ENCODE measurements at places on chromosomes 5 and 9.

GRCh38 chr9:130518943-130519799, 60.2 kb upstream of the FUBP3 start:
- DNase-seq = peak; percentile 69

GRCh38 chr9:100581661-100582060, 3.8 kb downstream of the CAVIN4 start:
- DNase-seq = no peak

GRCh38 chr9:113992994-113993393, 85.1 kb downstream of the AMBP start:
- no peak for DNase-seq

- peak; percentile 97 for DNase-seq
These were observed 56.7 kb downstream of the AOPEP start for GRCh38 chr9:94783102-94783682.

DNA sequence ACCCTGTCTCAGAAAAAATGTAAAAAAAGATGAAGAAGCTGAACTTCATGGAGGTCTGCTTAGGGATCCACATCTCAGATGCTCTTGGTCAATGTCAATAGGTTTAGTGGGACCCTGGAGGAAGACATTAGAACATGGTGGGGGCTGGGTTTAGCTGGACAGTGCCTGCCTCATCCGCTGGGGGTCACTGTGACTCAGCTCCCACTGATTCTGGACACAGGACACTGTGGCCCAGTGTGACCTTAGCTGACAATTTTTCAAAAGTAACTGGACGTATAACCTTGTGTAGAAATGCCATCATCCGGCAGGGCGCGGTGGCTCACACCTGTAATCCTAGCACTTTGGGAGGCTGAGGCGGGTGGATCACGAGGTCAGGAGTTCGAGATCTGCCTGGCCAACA, 7.3 kb upstream of the HNRNPAB start:
- peak; percentile 13 for DNase-seq

DNA sequence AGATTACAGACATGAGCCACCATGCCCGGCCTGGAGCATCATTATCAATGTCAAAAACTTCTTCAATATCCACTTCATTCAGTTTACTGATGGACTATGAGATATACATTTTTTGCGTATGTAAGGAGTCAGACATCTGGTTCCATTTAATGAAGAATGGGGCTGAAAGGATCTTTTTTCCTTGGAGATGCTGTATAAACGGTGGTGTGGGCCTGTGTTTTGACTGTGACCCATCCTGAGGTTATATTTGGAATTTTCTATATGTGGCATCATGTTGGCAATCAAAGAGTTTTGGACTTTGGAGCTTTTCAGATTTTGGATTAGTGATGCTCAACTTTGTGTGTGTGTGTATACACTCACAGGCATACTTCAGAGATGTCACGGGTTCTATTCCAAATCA, 85.7 kb upstream of the FBXL17 start:
- no peak for DNase-seq

- no peak for DNase-seq
These were observed 26.7 kb downstream of the GARNL3 start for GRCh38 chr9:127291246-127291778.

DNA sequence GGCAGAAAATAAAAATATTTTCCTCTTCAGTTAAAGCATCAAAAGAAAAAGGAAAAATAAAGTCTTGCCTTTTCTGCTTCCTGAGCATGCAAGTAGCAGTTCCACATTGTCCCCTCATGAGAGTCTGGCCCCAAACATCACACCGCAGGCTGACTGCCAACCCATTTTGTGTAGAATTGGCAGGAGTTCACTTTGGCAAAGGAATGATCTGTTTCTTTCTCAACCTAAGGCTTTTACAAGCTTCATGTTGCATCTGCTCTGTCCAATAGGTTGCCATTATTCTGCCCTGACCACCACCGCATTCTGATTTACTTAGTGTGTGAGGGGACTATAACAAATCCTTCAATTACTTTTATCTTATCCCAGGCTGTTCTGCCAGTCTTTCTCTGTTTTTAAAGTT, 249.5 kb downstream of the ISL1 start:
- DNase-seq = peak; percentile 82

DNA sequence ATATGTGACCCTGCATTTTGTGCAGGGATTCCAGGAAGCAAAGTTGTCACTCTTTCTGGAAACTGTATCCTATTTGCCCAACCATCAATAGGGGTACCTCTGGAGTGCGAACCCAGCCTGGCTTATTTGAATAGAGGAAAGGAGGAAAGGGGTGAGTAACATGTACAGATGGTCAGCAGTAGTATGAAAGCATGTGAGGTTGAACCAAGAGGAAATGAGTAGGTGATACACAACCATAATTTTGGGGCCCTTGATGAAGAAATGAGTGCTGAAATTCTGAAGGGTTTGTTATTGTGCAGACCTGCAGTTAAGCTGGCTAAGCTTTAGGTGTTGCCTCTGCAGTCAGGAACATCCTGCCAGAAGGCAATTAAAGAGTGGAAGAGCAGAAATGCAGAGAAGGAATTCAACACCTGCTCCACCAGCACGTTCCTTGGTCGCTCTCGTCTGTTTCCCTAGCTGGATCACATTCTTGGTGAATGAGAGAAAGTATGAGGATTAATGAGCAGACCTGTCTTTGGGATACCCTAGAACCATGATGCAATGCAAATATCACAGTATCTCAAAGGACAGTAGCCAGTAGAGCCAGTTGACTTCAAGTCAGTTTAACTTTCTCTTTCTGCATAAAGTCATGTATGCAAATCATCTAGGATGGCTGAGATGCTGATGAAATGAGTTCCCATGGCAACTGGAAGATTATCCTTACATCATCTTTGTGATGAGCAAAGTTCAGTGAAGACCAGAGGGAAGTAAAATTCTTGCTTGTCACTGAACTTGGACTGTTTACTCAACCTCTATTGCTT, 13.2 kb upstream of the IL12B start:
- no peak for DNase-seq

- DNase-seq = no peak
These were observed 183.9 kb upstream of the ZNF618 start for GRCh38 chr9:113692256-113692655.

GRCh38 chr9:129211686-129212085, 33.6 kb upstream of the IER5L start:
- DNase-seq = no peak

GRCh38 chr9:13189362-13189761, 90.1 kb downstream of the MPDZ start:
- DNase-seq = no peak

DNA sequence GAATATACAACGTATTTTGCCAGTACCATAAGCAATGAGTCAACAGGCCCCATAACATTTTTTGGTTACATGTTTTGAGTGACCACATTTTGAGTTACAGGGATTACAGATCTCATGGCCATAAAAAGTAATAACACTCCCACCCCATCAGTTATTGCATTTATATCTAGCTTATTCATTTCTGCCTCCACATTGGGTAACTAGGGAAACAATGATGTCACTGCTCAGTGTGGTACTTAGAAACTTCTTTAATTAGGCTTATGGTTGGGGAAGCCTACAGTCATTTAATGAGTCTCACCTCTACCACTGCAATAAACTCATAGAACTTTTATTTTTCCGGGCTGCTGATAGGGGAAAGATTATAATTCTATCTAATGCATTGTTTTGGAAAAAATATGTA, 39.9 kb upstream of the SMIM15 start:
- no peak for DNase-seq

DNA sequence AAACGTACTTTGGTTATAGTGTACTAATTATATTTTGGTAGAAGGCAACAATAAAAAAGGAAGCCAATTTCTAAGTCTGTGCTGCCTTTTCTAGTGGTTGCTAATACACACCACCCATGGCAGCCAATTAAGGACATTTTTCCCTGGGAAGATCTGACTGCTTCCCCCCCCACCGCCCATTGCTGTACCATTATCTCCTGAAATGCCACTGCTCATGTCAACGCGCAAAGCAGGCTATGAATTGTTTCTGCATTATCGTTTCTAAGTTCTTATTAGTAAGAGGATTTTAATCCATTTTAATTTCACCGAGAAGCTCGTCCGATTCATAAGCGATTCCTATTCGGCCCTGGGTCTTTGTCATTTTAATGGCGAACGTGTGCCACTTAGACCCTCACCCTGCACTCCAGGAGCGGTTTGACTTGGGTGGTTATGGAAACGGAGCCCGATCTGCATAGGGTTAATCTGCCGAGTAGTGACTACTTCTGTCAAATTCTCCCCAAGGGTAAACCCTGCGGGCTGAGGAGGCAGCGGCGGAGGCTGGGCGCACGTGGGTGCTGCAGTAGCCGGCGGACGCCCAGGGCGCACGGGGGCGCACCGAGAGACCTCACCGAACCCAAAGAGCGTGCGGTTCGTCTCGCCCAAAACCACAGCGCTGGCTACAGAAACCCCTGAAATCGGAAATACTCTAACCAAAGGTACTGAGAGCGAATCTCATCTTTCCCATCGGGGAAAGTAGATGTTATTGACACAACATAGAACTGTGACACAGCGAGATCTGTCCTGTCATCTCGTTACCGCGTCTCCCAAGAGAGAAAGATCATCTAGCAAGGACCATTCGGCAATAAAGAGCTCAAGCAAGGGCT, 55.8 kb upstream of the SHC3 start:
- DNase-seq = peak; percentile 52

DNA sequence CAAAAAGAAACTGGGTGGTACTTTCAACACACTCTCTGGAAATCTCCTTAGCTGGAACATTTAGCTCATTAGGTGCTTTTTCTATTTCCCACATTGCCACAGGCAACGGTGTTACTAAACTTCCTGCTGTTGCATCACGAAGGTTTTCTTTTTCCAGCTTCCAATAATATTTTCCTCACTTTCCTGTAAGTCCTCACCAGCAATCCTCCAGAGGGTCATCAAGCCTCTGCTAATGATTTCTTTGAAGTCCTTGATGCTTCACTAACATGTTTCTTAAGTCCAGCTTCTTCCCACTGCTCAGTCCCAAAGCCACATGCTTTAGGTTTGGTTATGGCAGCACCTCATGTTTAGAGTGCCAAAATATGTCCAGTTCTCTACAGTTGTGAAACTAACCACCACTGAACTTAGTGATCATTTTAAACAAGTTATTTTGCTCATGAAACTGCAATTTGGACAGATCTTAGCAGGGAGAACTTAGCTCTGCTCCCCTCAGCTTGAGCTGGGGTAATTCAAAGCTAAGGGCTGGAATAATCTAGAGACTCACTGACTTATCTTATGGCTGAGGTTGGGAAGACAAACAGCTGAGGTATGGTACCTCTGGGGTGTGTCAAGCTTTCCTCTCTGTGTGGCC, 39.9 kb upstream of the RETREG1 start:
- DNase-seq = no peak

GRCh38 chr9:112445196-112445595, 41.4 kb upstream of the KIAA1958 start:
- DNase-seq = no peak

DNA sequence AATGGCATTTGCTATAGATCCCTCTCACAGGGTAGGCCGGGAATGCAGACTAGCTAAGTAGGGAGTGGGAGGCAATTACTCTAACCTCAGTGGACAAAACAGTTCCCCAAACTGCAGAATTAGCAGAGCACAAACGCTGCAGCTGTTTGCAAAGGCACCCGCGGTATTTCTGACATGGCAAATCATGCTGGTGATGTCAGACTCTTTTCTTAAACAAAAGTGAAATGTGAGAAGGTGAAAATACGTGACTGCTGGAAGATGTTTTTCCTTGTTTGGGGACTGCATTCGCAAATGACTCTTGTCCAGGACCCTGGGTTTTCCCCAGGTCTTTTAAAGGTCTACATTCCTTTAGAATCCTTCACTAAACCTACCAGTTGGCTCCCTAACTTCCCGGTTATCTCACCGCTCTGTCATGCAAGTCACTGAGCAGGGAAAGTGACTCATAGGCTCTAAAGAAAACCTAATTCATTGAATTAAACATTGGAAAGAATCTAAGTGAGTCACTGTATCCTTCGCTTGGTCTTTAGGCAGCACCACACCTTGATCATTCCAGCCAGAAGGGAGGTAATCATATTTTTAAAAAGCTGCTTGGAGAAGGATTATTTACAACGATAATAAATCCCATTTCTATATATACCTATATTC, 91.5 kb upstream of the DNAH5 start:
- peak; percentile 60 for DNase-seq

DNA sequence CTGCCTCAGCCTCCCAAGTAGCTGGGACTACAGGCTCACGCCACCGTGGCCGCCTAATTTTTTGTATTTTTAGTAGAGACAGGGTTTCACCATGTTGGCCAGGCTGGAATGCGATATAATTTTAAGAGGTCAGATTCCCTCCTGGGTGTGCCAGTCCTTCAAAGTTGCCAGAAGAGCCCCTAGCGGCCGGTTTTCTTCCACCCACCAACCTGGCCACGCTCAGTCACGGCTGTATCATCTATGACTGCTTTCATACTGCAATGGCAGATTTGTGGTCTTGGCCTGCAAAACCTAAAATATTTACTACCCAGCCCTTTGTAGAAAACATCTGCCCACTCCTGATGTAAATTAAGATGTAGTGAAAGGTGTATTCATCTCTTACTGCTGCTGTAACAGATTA, 117.5 kb upstream of the BASP1 start:
- DNase-seq = no peak

DNA sequence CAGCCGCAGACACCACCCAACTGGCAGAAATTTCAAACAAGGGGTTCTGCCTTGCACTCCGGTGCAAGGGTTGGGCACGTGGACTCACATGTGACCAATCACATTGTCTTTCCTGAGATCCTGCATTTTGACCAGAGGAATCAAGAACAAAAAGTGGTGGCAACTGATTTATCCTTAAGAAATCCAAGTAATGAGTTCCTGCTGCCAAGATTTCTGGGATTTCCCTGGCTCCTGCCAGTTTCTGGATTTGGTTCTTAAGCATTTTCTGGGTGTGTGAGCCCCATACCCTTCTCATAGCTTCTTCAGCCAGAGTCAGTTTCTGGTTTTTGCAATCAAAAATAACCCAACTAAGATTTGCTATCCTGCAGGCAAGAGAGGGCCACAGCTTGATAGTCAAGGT, 17.4 kb upstream of the KCNIP1 start:
- no peak for DNase-seq

- no peak for DNase-seq
These were observed 3.6 kb downstream of the SRA1 start for GRCh38 chr5:140553657-140554056.

GRCh38 chr5:123035360-123035917, 1.1 kb downstream of the PPIC start:
- DNase-seq = peak; percentile 85

- peak; percentile 46 for DNase-seq
These were observed 33.0 kb downstream of the PPARGC1B start for GRCh38 chr5:149762958-149763630.

DNA sequence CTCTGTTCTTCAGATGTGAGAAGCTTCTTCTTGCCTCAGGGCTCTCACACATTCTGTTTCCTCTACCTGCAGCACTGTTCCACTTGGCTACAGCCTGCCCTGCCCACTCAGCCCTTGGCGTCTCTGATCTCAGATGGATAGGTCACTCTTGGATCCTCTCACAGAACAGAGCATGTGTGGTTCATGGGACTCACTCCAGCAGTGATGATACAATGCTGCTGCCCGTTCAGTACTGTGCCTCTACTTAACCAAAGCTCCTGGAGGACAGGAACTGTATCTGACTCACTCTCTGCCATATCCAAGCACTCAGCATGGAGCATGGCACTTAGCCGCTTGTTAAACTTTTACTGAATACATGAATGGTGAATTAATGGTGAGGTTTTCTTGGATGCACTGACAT, 3.4 kb upstream of the SPINK4 start:
- no peak for DNase-seq

Measured in thyroid gland (tissue), 4 donors.